ENCODE measurements at places on chromosomes 3 and 15. TPM values are rescaled to one million over a fixed set of nuclear protein-coding genes. Genes with fewer than 3 reads are reported as not detected.

GRCh38 chr15:96166223-96167200, 164.0 kb upstream of the NR2F2 start:
- DNase-seq = no peak

- DNase-seq = no peak
Observed at GRCh38 chr15:67137951-67138848, 72.8 kb downstream of the SMAD3 start.

- no peak for DNase-seq
Observed at GRCh38 chr3:109154979-109155378, 18.5 kb downstream of the C3orf85 start.

Gene LRTM1
- 0.47 TPM for polyA plus RNA-seq

GRCh38 chr3:9721700-9722060, 9.9 kb upstream of the BRPF1 start:
- DNase-seq = no peak

Gene TLR9
- polyA plus RNA-seq = not detected

GRCh38 chr15:81160312-81161159, 26.5 kb downstream of the CFAP161 start:
- DNase-seq = no peak

GRCh38 chr3:160564949-160565441, 376 bp downstream of the KPNA4 start:
- DNase-seq = peak; percentile 68

DNA sequence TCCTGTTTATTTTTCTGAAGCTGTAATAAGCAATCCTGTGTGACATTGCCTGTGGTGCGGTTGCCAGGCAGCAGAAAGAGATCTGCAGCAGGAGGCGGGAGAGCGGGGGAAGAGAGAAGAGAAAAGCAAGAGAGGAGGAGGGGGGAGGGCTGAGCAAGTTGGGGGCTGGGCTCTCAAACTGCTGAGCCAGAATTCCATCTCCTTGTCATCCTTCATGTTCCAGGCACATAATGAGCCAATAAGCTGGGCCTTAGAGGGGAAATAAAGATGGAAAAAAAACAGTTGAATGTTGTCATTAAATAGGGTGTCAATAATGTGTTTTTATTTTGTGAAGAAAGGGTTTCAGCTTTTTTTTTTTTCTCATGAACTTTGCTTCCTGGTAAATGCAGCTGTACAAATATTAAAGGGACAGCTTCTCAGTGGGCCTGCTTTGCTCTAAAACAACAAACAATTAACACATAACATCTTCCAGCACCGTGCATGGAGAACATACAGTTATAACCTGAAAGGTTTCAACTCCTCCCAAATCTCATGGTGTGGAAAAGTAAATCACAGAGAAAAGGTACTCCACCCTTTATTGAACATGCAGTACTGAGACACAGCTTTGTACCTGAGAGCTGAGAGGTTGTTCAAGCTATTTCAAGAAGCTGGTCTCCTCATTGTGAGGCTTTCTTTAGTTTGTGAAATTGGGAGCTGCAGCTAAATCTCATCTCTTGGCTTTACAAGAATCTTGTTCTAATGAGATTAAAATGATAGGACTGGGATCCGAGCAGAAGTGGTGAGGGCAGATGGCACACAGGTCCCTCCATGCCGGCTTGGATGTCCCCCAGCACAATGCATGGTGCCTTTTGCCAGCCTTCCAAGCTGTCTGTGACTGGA, 451.1 kb upstream of the KCNMB2 start:
- DNase-seq = peak; percentile 86

DNA sequence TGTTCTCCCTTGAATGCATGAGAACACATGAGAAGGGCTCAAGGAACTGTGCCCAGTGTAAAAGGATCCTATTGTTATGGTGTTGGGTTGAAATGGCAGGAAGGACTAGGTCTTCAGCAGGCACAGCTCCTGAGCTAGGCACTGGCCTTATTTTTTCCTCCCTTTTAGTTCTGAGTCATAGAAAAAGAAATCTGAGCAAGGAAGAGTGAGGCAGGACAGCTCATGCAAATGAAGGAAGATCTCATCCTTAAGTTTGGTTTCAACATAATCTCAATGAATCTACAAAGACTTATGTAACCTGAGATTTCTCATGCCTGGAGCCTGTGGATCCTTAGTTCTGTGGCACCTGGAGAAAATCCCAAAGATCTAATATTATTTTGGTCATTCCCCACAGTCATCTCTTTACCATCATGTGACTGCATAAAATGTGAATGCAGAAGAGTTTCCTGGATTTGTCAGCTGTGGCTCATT, 188.6 kb upstream of the TBL1XR1 start:
- DNase-seq = no peak

- peak; percentile 38 for DNase-seq
Observed at GRCh38 chr15:70447928-70448698, 315.2 kb downstream of the UACA start.

Gene CCDC191
- polyA plus RNA-seq = 1.5 TPM

Data from GM23338 (cell line).